ENCODE measurements at places on chromosomes 5 and 9. TPM values are rescaled to one million over a fixed set of nuclear protein-coding genes. Genes with fewer than 3 reads are reported as not detected.

DNA sequence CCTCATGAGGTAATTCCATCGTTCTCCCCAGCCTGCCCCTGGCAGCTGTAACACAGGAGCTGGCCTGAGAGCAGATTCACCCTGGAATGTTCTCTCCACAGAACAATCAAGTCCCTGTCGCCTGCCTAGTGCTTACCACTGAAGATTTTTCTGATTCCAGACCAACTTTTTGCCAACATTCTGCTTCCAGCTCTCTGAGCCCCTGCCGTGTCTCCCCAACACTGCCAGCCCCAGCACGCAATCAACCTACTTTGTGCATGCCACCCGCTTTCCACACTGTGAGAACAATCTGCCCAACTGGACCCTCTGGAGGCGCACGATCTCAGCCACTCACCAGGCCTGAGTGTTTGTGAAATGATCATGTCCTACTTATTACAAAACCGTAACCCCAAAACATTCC, 62.6 kb downstream of the PSMB7 start:
- DNase-seq: no peak

GRCh38 chr5:133140311-133140710, 88.5 kb downstream of the HSPA4 start:
- no peak for DNase-seq

GRCh38 chr9:4035777-4036176, 264.1 kb downstream of the GLIS3 start:
- no peak for DNase-seq

DNA sequence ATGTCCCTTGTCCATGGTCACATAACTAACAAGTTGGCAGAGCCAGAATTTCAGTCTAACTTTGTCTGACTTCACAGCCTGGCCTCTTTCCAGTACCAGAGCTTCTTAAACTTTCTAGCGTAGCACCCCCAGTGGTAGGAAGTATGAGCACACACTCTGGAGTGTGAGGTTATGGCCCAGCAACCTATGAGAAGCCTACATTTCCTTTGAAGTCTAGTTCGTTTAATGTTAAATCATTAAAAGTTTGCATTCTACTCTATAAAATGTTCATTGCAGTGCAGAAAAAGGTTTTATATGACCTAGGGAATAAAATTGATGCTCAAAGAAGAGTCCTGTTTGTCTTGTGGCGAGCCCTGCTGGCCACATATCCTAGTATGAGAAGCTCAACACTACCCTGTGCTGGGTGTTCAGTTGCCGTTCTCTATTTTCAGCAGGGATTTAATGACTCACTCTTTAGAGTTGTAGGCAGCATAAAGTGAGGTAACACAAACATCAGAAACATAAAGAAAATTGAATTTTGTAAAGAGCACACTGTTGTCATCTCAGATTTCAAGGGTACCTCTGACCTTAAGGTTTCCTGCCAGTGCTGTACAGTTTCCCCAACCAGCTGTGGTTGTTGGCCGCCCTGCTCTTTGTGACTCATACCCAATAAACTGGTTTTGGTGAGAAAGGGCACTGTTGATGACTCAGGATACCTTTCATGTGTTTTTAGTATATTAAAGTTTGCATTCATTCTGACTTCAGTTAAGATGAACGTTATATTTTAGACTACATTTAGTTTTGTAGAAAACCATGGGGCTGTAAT, 14.3 kb downstream of the MCCC2 start:
- no peak for DNase-seq

DNA sequence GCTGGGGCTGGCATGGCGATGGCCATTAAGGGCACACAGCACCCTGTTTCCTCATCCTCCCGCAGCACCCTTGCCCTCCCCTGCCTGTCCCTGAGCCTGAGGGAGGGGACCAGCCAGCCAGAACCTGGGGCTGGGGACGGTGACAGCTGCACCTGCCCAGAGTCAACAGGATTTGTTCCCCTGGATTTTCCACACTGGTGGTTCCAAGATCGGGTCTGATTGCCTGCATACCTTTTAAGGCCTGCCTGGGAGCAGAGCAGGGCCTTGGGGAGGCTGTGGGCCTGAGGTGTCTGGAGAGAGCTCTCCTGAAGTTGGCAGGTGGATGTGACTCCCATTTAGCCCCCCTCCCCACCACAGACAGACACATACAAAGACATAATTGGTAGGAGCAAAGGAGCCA, 61.0 kb upstream of the C5orf58 start:
- no peak for DNase-seq

GRCh38 chr5:171619196-171619595, 166.4 kb upstream of the SMIM23 start:
- no peak for DNase-seq

GRCh38 chr9:137478962-137479861, 20.1 kb upstream of the NSMF start:
- DNase-seq: no peak

- no peak for DNase-seq
Observed at GRCh38 chr5:147661541-147661940, 121.0 kb downstream of the JAKMIP2 start.

- DNase-seq: no peak
Observed at GRCh38 chr9:35816708-35817107, 1.9 kb upstream of the HINT2 start.

DNA sequence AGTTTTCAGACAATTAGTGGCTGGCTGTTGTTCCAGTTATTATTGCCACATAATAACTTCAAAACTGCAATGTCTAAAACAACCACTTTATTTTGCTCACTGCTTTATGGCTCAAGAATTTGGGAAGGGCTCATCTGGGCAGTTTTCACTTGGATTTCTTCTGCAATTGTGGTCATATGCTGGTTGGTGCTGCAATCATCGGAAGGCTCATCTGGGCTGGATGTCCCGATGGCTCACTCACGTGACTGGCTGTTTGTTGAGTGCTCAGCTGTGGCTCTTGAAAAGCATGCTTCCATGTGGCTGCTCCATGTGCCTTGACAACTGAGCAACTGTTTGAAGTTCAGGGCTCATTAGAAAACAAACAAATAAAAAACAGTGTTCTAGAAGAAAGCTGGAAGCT, 1032.5 kb downstream of the DTWD2 start:
- DNase-seq: no peak

DNA sequence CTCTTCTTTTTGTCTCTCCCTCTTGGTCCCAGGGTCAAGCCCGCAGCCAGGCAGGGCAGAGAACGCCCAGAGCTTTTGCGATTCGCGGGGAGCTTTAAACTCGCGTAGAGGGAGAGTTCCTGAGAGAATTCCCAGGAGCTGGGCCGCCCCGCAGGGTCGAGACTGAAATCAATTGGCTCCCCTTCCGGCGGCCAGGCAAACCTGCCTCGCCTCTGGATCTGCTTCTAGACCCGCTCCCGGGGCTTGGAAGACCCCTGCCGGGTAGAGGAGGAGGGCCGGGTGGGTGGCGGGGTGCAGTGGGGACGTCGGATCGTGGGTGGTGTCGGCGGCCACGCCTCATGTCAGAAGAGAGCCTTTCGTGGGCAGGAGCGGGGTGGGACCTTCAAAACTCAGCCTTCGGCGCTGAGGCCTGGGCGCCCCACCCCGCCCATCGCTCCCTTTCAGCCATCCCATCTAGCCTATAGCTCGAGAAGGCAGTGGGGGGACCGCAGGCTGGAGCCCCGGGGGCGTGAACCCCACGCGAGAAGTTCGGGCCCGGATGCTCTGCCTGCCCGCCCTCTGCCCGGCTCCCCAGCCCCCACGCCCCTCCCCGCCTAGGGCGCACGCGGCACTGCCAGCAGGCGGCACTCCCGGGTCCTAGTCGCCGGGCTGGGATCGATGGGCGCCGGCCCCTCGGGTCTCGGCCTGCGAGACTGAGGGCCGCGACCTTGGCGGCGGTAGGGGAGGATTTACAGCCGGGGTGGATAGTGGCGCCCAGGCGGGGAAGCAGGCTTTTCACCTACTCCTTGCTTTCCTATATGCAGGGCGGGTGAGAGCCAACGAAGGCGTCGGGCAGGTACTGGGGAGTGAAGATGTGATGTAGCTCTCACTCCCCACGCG, 6.1 kb downstream of the PRDM6 start:
- DNase-seq: no peak

DNA sequence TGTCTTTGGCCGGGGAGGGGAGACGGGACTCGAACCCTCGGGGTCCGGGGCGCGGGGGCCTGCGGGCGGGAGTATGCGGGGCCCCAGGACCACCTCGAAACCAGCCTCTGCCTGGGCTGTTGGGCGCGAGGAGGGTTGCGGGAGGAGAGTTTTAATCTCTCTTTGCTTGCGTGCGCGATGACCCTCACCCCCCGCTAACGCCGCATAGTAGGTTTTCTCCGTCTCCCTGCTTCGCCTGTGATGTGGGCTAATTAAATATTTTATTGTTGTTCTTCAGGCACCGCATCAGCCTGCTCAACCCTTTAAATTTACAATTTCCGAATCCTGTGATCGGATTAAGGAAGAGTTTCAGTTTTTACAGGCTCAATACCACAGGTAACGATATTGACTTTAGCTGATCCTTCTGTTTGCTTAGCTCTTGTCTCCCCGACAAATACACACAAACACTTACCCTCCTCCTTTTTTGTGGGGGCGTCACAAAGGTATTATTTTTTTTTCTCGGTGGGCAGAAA, 1.7 kb downstream of the TLE4 start:
- DNase-seq: no peak

DNA sequence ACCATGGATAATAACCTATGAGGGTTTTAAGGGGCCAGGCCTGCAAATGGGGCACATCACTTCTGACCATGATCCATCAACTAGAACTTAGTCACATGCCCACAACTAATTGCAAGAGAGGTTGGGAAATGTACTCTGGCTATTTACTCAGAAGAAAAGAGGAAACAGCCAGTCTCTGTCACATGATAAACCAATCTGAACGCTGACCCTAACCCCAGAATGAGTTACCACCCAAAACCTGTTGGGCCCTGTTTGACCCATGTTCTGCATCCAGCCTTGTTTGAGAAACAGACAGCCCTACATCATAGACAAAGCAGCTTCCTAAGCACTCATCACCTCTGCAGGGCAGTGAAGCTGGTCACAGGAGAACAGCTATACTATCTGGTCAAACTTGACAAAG, 5.8 kb downstream of the MACROH2A1 start:
- DNase-seq: no peak

- DNase-seq: no peak
Observed at GRCh38 chr5:124071039-124071438, 559.1 kb downstream of the CSNK1G3 start.

DNA sequence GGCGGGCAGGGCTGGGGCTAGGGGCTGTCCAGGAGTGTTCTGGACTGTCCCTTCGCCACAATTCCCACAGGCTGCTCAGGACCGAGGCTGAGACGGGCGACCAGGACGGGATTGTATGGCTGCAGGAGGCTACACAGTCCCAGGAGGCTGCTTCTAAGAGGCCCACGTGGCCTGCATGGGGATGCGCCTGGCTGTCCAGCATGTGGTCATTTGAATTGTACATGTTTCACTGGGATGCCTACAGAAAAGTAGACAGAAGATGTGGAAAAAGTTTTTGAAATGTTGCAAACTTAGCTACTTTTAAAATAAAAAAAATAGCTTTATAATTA, 32.6 kb upstream of the SPTLC1 start:
- DNase-seq: no peak

- no peak for DNase-seq
Observed at GRCh38 chr9:21750021-21750735, 52.3 kb upstream of the MTAP start.

GRCh38 chr9:125646621-125647100, 60.3 kb downstream of the MAPKAP1 start:
- DNase-seq: no peak

GRCh38 chr9:122445155-122445749, 32.5 kb downstream of the OR1J1 start:
- DNase-seq: no peak

DNA sequence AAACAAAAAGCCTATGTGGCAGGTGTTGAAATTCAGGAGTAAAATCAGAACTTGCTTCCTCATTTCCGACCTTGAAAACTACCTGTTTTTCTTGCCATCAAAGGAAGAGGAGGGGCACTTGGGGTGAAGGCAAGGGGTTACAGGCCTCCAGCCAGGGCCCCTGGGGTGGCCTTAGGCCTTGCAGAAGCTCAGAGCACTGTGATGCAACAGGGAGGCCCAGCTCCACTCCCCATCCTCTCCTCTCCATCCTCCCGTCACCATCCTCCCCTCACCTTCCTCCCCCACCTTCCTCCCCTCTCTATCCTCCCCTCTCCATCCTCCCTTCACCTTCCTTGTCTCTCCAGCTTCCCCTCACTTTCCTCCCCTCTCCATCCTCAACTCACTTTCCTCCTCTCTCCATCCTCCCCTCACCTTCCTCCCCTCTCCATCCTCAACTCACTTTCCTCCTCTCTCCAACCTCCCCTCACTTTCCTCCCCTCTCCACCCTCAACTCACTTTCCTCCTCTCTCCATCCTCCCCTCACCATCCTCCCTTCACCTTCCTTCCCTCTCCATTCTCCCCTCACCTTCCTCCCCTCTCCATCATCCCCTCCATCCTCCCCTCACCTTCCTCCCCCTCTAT, 111.6 kb downstream of the WNK2 start:
- DNase-seq: no peak

GRCh38 chr9:110356639-110357395, 19.2 kb upstream of the TXNDC8 start:
- no peak for DNase-seq

DNA sequence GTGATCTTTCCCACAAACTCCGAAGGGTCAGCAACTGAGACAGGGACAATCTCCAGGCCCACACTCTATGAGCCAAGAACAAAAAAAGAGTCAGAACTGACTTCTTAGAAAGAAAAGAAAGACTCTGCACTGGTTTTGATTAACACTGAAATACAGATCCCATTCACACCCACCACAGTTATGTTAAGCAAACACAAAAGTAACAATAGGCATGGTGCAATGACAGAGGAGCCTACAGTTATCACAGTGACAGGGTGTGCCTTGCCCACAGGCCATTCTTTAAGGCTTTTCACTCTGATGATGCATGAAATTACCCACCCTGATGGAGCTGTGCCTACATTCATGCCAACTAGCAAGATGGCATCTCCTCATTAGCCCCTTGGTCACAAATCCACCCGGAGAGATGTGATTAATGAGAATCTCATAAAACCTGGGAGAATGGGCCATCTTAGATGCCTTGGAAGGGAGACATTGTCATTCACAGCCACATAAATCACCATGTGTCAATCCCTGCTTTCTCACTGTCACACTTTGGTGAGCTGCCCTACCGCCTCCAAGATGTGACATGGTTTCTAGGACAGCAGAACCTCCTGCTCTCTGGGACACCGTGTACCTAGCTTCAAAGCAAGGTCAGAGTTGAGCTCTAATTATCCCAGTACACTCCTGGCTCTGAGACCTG, 27.6 kb upstream of the FSTL4 start:
- DNase-seq: no peak

- no peak for DNase-seq
Observed at GRCh38 chr9:137149942-137150616, 11.1 kb downstream of the GRIN1 start.

The MYMK gene
- not detected for total RNA-seq

The GPX8 gene
- total RNA-seq: 10.8 TPM

The MLANA gene
- not detected for total RNA-seq

The TLX3 gene
- total RNA-seq: not detected

The PRDM9 gene
- total RNA-seq: not detected

The IL9 gene
- total RNA-seq: not detected

The SNX30 gene
- total RNA-seq: 67.5 TPM

The HTR4 gene
- not detected for total RNA-seq

The SLC6A19 gene
- not detected for total RNA-seq

The C1QTNF3 gene
- total RNA-seq: 6.7 TPM

The LCN9 gene
- not detected for total RNA-seq

The TNC gene
- 18.5 TPM for total RNA-seq
